Muscle of back (tissue), 13 donors: ENCODE measurements at places on chromosomes 4 and X.
A peak's percentile ranks its signal among the peaks of the same experiment; 100 is the strongest.

- no peak for DNase-seq
These were observed 678.1 kb downstream of the FAT4 start for GRCh38 chr4:125992891-125993290.

DNA sequence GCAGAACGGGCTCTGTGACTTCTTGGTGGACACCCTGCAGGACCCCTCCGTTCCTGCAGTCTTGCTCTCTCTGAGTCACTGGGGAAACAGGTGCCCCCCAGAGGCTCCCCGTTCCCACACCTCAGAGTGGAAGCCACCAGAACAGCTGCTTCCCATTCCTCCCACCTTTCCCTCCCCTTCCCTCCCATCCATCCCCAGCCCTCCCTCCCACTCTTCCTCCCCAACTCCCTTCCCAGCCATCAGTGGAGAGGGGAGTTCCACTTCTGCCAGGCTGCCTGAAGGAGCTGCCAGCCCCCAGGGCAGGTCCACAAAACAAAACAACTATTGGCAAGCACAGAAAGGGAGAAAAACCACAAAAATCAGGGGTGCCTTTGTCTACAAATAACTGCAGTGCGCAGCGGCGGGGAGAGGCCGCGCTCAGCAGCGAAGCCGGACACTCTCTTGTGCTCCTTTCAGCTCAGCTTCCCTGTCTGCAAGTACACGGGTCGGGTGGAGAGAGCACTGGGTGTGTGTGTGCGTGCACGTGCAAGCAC is 8.1 kb downstream of the SSR4 start:
- DNase-seq: no peak

DNA sequence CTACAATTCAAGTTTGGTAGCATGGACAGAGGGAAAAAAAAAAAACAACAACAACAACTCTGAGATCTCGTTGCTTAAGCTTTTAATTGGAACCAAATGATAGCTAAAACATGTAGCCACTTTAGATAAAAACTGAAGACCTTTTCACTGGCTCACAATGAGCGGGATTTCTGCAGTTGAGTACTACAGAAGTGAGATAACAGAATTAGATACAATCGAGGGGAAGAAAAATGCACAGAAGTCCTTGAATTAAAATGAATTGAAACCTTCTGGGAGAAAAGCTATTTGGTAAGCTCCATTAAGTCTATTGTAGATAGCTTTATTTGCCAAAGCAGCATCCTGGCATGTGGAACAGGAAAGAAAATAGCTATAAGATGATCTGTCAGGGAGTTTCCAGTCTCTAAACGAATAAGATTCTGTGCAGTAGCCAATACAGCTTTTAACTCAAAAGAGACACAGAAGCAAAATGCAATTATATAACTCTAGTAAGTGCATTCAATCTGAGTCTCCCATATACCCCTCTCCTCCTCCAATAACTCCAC is 248.5 kb downstream of the ENOX2 start:
- peak; percentile 29 for DNase-seq

GRCh38 chr4:16532240-16532970 is 306.1 kb upstream of the TAPT1 start:
- DNase-seq: peak; percentile 72

- peak; percentile 10 for DNase-seq
These were observed 8.2 kb downstream of the ATP11C start for GRCh38 chrX:139924696-139925095.

DNA sequence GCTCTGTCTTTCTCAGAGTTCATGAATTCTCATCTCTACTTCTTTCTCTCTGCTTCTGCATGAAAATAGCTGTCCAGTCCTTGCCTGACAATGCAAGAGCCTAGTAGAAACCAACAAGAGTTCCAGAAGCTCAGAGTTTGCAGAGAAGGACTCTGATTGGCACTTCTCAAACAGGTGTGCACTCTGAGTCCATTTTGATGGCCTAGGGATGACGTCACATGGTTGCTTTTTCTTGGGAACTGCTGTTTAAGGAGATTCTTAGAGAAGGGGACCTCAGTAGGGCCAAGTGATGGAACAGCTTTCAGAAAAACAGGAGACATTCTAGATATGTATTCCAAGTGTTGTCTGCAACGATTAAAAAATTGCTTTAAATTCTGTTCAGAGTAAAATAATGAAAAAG is 56.8 kb downstream of the HMGB2 start:
- DNase-seq: no peak

- DNase-seq: no peak
These were observed 110.7 kb upstream of the ADRA2C start for GRCh38 chr4:3655485-3655884.

GRCh38 chrX:78387364-78387763 is 60.0 kb upstream of the CYSLTR1 start:
- no peak for DNase-seq

DNA sequence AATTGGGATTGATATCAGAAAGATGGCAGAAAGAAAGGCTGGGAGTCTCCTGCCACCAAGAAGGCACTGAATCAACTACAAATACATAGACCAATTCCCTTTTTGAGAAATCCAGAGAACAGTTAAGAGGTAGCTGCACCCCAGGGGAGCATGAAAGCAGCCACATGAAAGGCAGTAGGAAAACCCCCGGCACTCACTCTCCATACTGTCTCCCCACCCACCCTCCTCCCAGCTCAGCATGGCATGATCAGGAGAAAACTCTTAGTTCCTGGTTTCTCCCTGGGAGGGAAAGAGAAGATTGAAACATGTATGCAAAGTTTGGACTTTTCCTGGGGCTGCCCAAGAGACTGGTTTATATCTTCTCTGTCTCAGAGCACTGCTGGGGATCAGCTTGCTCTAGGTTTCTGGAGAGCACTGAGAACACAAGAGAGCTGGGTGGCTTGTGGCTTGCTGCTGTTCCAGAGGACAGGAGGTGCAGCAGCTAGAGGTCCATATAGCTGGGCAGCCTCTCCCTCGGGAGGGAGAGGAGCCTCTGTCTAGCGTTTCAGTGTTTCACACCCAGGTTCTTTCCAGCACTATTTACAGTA is 305.7 kb downstream of the PDGFC start:
- DNase-seq: no peak

DNA sequence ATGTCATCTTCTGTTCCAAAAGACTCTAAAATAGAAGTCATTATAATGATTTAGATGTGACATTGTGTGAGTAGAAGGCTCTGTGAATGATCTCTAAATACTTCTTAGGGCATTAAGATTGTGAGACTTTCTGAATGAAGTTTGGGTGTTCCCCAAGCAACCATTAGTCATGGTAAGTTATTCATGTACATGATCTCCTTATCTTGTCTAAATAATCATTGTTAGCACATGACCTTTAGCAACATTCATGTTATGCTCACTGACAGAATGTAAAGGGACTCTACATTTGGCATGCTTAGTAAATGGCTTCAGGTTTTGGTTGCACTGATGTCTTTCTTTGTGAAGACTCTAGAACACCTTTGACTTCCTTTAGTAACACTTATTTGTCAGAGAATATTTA is 140.8 kb upstream of the AGA start:
- DNase-seq: no peak

DNA sequence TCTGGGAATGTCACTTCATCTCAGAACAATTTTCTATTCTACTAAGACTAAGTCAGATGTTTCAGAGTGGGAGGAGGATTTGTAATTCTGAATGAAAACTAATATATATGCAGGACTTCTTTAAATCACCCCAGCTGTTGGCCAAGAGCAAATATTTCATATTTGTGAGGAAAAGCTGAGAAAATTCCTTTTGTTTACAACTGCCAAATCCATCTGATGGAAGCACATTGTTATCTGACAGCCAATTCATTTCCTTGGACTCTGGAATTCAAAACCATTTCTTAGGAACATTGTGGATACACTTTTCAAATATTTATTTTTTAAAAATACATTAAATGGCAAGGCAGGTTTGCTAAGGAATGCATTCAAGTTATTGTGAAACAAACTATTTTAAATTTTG is 8.0 kb downstream of the SLIT2 start:
- DNase-seq: no peak

GRCh38 chrX:65723706-65724105 is 56.3 kb downstream of the MSN start:
- no peak for DNase-seq

GRCh38 chr4:10973686-10974085 is 289.1 kb upstream of the CLNK start:
- no peak for DNase-seq

GRCh38 chr4:33709247-33709646 is 2535.1 kb downstream of the ARAP2 start:
- DNase-seq: no peak

- no peak for DNase-seq
These were observed 82.8 kb downstream of the CHIC2 start for GRCh38 chr4:53981567-53981966.

DNA sequence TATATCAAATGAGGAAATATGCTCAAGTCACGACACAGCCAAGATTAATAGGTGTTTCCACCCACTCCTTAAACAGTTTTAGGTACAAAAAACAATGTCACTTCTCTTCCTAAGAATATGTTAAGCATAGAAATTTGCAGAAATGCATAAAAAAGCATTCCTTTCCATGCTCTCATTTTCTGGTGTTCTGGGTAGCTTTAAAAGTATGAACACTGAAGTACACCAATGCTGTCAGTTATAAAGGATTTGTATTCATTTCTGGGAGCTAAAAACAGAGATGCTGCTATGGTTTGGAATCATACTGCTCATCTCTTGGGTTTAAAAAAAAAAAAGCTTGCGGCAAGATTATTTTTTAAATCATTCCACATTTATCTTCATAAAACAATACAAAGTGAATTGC is 20.8 kb downstream of the SH3RF1 start:
- no peak for DNase-seq

DNA sequence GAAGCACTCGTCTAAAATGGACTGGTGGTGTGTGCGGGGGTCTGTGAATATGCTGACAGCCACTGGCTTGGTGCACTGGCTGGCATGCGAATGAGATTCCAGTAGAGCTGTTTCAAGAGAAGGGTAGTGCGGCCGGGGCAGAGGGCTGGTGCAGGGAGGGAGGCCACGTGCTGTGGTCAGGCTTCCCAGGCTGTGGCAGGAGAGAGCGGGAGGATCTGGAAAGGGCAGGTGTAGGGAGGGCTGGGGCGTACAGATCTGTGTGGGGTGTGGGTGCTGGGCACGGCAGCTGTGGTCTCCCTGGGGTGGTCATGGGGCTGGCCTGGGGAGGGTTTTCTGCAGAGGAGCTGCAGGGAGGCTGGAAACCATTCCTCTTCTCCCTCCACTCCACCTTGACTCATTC is 30.2 kb downstream of the SORCS2 start:
- DNase-seq: no peak

- no peak for DNase-seq
These were observed 192.8 kb upstream of the BCOR start for GRCh38 chrX:40290517-40290916.

DNA sequence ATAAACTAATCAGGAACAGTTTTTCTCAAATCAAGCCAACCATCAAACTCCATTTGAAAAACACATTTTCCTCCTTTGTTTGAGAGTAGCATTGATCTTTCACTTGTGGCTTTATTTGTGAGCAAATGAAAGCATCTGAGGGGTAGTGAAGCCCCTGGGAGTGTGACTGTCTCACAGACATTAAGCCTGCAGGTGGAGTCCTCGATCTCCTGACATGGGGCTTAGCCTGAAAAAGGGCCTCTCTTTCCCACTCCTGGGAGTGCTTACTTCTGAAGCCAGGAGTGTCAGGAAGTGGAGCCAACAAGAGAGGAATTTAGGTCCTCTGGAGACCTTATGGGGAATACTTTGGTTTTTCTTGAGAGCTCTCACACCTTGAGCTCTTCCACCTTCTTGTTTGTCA is 158.2 kb upstream of the SFRP2 start:
- no peak for DNase-seq

- no peak for DNase-seq
These were observed 9.9 kb downstream of the VEGFC start for GRCh38 chr4:176782794-176783193.

- DNase-seq: no peak
These were observed 117.8 kb downstream of the EFHC2 start for GRCh38 chrX:44225667-44226066.

- no peak for DNase-seq
These were observed 64.7 kb upstream of the TNIP3 start for GRCh38 chr4:121228848-121229247.

GRCh38 chrX:66233209-66233608 is 69.2 kb downstream of the HEPH start:
- DNase-seq: no peak

GRCh38 chrX:109914114-109914849 is 88.6 kb upstream of the TMEM164 start:
- DNase-seq: no peak

GRCh38 chr4:7155590-7156071 is 36.7 kb upstream of the SORCS2 start:
- peak; percentile 90 for DNase-seq

DNA sequence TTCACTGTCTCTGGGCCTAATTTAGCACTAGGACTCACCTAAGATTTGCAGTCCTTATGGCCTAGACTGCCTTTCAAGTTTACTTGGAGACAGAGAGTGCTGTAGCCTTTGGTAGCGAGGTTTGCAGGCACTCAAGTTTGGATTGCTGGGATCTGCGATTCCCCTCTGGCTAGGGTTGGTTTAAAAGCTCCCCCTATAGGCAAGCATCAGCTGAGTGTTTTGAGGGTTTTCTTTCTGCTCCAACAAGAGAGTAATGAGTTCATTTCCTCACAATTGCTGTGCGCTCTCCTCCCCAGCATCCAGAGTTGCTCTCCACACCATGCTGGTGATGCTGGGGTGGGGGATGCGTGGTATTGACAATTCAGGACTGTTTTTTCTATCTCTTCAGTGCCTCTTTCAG is 206.9 kb downstream of the GLUD2 start:
- DNase-seq: no peak

GRCh38 chrX:30831082-30831481 is 58.0 kb downstream of the TAB3 start:
- DNase-seq: no peak

- no peak for DNase-seq
These were observed 172.2 kb downstream of the GABRB1 start for GRCh38 chr4:47203593-47203992.

- DNase-seq: no peak
These were observed 145.8 kb upstream of the SFRP2 start for GRCh38 chr4:153934688-153935017.
